Inflammatory macrophage (primary cell): ENCODE measurements at places on chromosomes 16 and 17.

DNA sequence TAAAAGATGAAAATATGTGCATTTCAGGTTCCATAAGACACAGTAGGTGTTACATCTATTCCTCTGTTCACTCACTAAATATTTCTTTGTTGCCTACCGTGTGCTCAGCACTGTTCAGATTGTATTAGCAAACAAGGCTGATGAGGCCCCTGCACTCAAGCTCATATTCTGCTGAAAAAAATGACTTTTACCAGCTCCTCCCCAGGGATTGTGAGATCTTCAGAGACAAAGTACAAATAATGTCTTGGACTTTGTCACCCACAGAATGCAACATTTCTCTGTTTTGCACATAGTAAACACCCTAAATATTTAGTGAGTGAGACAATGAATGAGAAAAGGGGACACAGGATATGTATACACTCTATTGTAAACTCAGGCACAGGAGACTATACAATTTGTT, 21.9 kb upstream of the MYOCD start:
- no peak for DNase-seq

DNA sequence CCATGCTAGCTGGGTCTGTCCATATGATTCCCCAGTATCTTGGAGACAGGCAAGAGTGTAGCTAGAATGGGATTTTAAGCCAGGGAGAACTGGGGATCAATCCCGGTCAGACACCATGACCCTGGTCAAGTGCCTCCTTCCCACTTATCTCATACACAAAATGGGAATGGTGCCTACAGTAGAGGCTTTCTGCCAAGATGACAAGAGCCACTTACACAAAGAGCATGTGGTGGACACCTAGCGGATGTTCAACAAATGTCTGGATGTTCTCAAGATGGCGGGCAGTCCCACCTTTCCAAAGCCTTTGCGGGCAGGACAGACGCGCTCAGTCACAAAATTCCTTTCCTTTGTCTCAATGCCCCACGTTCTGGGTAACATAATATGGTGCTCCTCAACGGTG, 57.3 kb downstream of the MAF start:
- DNase-seq: no peak

DNA sequence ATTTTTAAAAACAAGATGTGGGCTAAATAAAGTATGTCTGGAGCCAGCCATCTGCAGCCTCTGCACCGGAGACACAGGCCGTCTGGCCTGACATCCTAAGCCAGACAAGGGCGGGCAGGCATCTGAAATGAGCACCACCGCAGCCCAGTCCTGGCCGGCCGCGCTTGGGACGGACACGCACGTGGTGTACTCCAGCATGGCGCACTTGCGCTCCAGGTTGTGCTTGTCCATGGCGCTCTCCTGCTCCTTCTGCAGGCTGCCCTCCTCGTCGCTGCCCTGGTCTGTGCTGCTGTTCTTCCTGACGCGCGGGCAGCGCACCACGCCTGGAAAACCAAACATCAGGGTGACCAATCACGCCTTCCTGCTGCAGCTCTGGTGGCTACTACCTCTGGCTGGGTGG, 60.3 kb downstream of the GTF3C1 start:
- DNase-seq: no peak

- DNase-seq: no peak
Observed at GRCh38 chr16:76900285-76901263, 290.4 kb upstream of the MON1B start.

GRCh38 chr16:56547120-56547948, 17.5 kb upstream of the MT4 start:
- DNase-seq: no peak

DNA sequence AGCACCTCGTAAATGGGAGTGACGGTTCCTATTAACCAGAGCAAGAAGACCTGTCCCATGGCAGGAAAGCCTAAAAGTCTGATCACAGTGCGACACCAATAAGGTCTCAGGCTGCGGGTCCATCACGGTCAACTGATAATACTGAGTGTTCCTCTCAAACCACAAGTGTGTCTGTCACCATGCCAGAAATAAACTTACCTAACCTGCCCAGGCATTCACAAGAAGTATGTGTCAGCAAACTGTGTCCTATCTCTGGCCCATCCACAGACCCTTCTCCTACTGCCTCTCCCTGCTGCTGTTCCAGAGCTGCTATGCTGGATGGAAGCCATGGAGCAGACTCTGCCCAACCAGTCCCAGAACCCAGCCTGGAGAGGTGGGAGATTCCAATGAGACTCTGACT, 73.5 kb downstream of the ZNF423 start:
- DNase-seq: no peak

DNA sequence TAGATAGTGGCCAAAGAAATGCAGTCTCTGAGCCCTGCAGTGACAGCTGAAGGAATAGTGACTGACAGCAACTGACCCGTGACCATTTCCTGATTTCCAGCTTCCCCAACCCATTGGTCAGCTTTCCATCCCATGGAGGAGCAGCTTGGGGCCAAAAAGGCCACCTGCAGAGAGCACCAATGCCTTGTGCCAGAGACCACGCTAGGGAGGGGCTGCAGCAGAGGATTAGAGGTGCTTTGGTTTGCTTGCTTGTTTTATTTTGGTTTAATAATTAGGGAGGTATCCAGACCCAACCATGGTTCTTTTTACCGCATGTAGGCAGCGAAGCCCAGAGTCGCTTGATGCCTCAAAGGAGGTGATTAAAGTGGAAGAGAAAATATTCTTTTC, 61.3 kb upstream of the SIAH1 start:
- no peak for DNase-seq

- peak; percentile 34 for DNase-seq
Observed at GRCh38 chr17:55704401-55704800, 18.3 kb downstream of the TMEM100 start.

GRCh38 chr16:83789642-83790401, 18.0 kb upstream of the HSBP1 start:
- no peak for DNase-seq

DNA sequence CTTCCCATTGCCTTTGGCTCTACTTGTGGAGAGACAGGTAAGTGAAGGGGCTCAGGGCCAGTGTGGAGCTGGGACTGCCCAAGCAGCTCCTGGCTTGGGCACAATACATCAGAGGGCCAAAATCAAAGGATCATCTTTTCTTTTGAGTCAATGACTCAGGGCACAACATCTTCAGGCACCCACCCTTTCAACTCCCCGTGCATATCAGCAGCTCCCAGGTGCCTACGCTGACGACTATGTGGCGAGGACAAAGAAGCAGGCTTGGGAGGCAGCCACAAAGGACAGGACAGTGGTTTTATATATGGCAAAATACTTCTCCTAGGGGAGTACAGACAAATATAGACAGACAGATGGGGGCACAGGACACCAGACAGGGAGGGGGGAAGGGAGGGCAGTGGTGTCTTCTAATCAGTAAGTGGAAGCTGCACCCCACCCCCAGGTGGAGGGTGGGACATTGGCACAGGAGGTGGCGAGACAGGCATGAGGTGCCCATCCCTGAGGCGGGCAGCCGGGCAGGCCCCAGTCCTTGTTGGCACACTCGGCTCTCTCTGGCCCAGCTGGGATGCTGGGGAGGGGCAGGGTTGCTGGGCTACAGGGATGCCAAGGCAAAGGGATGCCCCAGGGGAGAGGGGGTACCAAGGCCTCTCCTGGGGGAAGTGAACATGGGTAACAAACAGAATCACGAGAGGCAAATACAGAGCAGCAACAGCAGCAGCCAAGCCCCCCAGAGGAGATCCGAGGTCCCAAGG, 7.7 kb upstream of the ARL5C start:
- no peak for DNase-seq

DNA sequence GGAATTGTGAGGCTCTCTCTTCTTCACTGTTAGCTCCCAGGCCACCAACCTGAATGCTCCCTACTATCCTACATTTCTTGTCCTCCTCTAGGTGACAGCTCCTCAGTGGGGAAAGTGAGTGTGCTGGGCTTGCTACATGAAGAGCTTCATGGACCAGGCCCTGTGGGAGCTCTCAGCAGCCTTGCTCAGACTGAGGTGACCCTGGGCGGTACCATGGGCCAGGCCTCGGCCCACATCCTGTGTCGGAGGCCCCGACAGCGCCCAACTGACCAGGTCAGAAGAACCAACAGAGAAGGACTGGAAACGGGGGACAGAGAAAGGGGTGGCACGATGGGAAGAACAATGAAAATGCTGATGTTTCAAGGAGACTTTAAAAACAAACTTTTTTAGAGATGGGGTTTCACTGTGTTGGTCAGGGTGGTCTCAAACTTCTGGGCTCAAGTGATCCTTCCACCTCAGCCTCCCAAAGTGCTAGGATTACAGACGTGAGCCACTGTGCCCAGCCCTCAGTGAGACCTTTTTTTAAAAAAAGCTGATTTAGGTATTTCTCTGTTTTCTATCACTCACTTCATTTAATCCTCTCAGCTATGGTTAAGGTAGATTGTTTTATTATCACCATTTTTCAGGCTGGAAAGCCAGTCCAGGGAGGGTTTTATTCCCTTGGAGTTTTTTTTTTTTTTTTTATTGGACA, 4.9 kb downstream of the ELP5 start:
- DNase-seq: no peak

DNA sequence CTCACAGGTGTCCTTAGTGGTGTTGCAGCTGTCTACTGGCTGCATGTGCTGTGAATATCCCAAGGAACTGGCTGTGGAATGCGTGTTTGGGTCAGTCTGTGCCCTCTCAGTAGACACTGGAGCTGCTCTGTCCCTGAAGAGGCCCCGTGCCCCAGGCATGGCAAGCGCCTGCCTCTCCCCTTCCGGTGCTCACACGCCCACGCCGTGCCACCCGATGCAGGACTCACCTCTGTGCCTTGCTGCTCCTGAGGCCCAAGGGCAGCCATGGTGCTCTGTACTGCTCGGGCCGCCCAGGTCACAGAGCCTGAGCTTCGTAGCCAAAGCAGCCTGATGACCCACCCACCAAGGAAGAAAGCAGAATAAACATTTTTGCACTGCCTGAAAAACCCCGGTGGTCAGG, 10.0 kb downstream of the RGS11 start:
- DNase-seq: no peak

- no peak for DNase-seq
Observed at GRCh38 chr17:64152428-64153125, 22.6 kb upstream of the ERN1 start.

- peak; percentile 48 for DNase-seq
Observed at GRCh38 chr17:44188576-44189403, 2.0 kb downstream of the TMUB2 start.

DNA sequence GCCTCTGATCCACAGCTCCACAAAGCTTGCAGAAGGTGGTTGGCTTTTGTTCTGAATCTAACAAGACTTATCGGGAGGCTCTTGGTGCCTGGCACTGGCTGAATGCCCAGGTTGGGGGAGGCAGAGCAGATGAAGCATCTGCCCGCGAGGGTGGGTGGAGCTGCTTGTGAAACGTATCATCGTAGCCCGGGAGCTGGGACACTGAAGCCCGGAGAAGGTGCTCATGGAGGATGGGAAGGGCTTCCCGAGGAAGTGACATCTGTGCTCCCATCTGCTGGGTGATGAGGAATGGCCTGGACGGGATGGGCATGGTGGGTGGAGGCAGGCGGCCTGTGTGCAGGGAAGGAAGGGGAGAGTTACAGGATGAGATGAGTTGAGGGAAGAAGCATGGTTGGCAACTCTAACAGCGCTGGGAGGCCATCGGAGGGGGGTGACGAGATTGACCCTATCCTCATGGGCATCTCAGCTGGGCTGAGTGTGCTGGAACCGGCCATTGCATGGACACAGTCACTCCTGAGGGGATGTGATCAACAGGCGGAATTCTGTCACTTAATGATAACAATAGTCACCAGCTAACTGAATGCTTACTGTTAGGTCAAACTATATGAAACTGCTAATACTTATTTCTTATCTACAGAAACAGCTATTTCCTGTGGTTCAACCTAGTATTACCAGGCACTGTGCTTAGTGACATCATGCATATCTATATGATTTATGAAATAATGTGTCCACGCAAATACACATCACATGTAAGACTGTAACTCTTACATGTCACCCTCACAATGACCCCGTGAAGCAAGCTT, 102.7 kb downstream of the ABCC6 start:
- no peak for DNase-seq

- DNase-seq: no peak
Observed at GRCh38 chr17:9205520-9206409, 184.5 kb downstream of the NTN1 start.

GRCh38 chr16:27323781-27324561, 10.2 kb downstream of the IL4R start:
- no peak for DNase-seq

DNA sequence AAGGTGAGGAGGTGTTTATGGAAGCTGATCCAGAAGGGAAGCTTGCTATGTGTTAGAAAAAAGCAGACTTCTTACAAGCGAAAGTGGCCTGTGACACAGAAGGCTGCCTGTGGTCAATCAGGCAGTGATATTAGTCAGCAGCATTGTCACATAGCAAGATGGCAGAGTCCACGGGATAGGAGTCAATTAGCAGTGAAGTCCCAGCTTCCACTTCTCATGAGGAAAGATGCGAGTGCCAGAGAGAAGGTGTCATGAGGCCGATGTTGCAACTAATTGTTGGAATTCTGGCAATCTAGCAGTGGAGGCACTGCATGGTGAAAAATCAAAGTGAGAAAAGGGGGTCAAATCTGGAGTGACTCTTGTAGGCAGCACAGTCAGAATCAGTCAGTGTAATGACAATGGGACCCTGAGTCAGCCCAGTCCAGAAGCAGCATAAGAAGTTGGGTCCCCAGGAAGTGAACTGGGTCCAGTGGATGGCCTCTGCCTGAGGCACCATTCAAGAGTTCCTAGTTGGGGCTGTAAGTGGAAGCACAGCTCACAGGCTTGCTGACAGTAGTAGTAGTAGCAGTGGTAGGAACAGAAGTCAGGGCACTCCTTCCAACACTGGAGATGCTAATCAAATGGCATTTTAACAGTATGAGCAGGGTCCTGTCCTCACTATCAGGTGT, 85.1 kb downstream of the TNFRSF13B start:
- DNase-seq: no peak

DNA sequence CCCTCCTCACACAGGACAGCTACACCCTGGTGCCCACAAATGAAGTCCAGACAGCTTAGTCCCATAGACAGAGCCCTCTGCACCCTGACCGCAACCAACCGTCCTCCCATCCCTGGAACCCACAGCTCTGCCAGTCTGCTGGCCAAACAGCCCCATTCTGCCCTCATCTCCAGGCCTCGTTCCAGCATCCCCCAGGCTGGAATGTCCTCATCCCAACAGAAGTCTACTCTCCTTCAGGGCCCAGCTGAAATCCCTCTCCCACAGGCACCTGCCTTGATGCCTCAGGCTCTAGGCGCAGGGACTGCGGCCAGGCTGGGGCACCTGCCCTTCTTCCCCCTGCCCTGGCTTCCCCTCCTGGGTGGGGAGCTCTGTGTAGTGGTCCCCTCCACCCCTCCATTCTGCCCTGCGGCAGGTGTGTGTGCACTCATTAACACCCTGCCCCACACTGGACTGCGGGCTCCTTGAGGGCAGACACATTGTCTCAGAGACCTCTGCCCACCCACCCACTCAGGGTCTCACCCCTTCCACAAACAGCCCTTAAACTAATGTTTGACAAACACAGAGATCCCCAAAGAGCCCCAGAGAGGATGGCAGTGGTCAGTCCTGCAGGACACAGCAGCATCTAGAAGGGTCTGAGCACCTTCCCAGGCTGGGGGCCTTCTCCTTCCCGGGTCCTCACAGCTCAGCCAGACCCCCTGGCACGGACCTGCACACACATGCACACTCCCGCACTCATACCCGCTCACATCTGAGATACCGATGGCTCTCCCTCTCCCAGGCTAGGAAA, 820 bp downstream of the GRIN2C start:
- DNase-seq: no peak
